ENCODE measurements at places on chromosomes 16 and 17.

- peak; percentile 66 for DNase-seq
Observed at GRCh38 chr17:50129728-50130558, at the start of gene SAMD14. SAMD14 (minus strand) TSS chr17:50130160; CDS start chr17:50124959, 5,201 bp downstream.

DNA sequence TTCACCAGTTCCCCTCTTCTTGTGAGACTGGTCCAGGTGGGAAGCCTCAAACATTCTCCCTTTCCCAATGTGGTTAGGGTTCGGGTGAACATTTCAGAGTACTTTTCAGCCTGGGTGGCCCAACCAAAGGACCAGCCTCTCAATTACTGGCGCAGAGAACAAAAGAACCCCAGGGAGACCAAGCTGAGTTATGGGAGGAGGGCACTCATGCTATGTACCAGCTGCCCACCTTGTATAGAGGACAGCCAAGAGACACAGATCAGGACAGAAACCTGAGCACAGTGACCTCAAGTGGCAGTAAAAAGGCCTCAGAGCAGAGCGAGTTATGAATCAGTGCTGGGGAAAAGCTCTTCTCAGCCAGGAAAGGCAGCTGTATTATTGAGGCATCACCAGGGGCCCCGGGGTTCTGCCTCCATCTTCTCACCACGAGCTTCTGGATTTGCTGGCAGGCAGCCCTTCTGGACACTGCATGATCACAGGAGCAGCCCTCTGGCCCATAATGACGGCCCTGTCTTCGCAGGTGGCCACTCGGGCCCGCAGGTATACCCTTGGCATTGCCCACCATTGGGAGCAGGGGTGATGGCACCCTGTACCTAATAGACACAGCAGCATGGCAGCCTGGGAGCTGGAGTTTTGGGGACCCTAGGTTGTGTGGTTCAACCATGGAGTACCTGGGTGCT is 3.8 kb downstream of the G6PC3 start:
- no peak for DNase-seq

- DNase-seq, result no peak
Observed at GRCh38 chr16:8764525-8765250, 32.8 kb downstream of the TMEM186 start.

- no peak for DNase-seq
Observed at GRCh38 chr17:48722915-48723422, at the start of gene PRAC2. PRAC2 (plus strand) TSS chr17:48723185; CDS start chr17:48724411, 1,226 bp downstream.

DNA sequence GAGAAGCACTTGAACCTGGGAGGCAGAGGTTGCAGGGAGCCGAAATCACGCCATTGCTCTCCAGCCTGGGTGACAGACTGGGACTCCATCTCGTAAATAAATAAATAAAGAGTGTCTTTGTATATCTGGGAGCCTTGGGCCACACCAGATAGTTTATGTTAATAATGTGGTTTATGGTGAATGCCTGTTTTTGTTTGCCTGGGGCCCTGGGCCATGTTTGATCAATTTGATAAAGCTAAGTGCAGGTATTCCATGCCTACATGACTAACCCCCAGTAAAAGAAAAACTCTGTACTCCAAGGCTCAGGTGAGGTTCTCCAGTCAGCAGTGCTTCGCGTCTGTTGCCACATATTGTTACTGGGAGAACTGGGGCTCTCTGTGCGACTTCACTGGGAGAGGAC is 15.1 kb downstream of the SCIMP start:
- no peak for DNase-seq

GRCh38 chr17:5619088-5619740 is 34.9 kb upstream of the NLRP1 start:
- DNase-seq, result no peak

DNA sequence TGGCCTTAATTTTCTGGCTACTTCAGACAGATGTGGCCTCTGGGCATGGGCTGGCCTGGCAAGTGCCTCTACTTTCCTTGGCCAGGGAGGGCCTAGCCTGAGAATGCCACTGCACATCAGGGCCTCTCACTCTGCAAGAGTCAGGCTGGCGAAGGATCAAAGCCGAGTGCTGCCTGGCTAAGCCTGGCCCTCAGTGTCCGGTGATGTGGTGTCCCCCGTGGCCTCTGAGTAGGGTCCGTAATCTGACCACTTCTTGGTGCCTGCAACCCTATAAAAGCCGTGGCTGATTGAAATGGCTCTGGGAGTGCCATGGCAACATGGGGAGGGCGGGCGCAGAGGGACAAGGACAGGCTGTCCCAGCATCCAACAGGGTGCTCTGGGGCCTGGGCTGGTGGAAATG is 30.2 kb downstream of the TBX4 start:
- no peak for DNase-seq

DNA sequence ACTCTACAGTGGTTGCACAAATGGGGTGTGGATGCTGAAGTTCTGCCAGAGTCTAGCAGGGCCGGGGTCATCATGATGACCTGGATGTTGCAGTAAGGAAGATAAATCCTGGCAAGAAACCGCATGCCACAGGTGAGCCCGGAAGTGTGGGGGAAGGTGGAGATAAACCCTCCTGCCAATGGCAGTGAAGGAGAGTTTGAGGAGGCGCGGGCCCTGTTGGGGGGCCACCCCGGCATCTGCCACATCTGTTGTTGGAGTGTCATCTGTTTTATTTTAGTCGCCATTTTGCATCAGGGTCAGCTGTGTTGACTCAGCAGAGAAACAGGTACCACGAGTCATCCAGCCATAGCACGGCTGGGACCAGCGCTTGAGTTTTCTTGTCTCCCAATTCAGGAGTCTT is 173.8 kb upstream of the CHMP6 start:
- no peak for DNase-seq

DNA sequence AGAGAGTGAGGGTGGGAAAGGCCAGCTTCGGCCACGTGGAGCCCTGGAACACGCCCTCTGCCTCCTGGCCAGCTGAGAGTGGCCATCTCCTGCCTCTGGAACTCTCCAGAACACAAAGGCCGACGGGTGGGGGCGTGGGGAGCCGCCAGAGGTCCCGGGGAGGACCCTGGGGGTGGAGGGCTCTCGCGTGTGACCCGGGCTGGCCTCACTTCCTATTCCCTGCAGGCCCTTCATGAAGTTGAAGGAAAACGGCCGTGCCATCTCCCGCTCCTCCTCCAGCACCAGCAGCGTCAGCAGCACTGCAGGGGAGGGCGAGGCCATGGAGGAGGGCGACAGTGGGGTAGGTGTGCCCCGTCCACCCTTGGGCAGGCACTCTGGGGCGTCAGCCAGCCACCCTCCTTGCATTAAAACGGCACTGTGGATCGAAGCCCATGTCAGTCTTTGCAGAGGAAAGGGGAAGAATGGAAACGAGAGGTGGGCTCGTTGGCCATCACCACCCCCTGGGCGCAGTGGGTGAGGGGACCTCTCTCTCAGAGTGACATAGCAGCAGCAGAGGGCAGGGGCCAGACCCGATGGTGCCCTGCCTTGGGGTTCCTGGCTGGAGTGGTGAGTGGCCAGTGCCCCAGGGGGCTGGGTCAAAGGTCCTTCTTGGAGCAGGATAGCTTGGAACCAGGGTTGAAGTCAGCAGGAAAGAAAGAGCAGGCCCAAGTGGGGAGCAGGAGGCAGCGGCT is 37.1 kb downstream of the OR1D5 start:
- DNase-seq, result no peak

DNA sequence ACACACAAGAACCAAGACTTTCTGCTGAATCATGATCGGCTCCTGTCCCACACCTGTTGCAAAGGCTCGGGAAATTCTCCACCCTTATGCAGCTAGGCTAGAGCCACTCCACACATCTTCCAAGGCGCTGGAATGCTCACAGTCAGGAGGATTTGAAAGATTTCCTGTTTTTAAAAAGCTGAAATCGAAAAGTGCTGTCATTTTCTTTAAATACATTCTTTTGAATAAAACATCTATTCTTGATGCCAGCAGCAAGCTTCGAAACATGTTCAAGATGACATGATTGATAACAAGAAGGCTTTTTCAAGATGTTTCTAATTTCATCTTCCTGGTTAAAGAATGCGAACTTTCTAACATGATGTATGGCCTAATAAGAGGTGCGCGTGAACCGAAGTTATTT is 219.7 kb upstream of the CDH5 start:
- no peak for DNase-seq

DNA sequence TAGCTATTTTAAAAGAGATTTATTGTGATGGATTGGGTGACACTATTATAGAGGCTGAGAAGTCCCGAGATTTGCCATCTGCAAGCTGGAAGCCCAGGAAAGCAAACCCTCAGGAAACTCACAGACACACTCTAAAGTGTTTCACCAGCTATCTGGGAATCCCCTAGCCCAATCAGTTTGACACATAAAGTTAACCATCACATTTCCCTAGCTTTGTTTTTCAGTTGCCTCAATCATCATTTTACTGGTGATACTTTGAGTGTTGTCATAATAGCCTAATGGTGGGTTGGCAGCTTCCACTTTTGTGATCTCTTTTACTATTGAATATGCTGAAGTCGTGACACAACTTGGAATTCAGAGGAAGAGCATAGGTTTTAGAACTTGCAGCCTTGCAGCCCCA is 1.8 kb downstream of the SGF29 start:
- no peak for DNase-seq

DNA sequence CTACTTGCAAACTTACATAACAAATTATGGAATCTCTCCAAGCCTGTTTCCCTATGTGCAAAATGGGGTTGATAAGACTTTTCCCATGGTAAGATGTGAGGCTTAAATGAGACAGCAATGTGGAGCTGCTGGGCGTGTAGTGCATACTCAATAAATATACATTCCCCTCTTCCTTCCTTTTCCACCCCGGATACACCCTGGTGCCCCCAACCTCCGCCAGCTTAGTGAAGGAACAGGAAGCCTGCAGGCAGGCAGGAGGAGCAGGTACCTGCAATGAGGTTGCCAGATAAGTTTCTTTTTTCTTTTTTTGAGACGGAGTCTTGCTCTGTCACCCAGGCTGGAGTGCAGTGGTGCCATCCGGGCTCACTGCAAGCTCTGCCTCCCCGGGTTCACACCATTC is 14.9 kb downstream of the C17orf50 start:
- DNase-seq, result peak; percentile 66

- no peak for DNase-seq
Observed at GRCh38 chr17:2937331-2938003, 125.9 kb downstream of the OR1D5 start.

DNA sequence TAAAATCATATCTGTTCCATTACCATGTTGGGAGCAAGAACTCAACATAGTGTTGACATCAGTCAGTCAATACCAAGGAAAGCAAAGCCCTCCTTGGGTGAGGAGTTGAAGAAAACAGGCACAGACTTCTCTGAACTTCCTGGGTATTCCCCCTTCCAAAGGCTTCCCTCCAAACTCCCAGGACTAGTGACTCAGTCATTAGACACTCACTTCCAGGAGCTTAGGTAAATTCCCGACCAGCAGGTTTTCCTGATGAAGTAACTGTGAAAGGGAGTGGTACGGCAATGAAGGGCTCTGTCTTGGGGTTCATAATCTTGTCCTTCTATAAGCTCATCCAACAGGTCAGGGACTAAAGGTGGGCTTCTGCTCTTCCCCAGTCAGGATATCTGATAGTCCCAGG is 293.8 kb upstream of the AXIN2 start:
- no peak for DNase-seq

GRCh38 chr17:986322-986929 is 6.8 kb upstream of the NXN start:
- no peak for DNase-seq

DNA sequence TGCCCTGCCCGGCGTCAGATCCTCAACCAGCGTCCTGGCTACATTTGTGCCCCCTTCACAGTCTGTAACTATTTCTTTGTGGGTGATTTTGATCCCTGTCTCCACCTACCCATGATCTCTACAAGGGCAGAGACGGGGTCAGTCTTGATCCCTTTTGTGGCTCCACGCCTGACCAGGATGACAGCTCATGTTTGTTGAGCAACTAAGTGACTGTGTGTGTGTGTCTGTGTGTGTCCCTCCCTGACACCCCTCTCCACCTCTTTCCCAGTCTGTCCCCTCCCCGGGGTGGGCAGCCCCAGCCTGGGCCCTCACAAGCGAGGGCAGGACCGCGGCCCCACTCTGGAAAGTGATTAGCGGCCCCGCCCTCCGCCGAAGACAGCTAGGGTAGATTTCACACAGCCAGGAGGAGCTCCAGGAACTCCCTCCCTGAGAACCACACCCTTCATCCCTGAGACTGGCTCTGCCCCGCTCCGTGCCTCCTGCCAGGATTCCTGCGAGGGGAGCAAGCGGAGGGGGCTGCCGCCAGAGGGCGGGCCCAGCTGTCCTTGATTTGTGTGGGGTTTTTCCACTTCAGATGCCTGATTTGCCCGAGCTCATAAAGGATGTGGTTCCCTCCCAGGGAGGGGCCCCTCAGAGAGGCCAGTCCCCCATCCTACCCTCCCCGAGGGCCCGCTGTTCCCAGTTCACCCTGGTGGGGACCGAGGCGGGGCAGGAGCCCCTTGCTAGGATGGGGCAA is 5.3 kb upstream of the HS3ST6 start:
- peak; percentile 89 for DNase-seq

- peak; percentile 44 for DNase-seq
Observed at GRCh38 chr17:21523497-21524210, 147.5 kb downstream of the KCNJ12 start.

DNA sequence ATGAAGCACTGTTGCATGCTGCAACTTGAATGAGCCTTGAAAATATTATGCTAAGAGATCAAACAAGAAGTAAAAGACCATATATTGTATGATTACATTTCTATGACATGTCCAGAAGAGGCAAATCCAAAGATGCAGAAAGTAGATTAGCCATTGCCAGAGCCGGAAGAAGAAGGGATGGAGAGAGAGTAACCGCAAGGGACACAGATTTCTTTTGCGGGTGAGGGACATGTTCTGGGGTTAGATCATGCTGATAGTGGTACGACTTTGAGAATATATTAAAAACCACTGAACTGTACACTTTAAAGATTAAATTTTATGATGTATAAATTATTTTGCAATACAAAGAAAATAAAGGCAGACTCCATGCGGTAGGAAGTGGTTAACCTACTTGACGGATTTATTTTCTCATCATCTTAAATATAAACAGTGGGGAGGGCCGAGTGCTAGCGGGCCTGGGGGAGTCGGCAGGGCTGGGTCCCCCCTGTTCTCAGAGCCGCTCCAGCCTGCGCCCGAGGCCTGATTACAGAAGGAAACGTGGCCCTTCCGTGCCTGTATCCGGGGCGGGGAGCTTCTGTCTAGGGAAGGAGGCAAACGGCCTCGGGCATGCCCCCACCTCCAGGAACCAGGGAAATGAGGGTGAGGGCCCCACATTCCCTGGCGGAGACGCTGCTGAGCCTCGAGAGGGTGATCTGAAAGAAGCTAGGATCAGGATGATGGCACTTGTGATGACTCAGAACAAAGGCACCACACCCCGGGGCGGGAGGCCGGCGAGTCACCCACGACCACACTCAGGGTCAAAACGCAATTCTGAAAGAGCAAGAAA is 48.0 kb downstream of the SHCBP1 start:
- no peak for DNase-seq

- DNase-seq, result no peak
Observed at GRCh38 chr16:56889206-56889605, 24.2 kb downstream of the SLC12A3 start.
